Stimulated activated CD4-positive, alpha-beta T cell treated with anti-CD3 and anti-CD28 coated beads, Interleukin-4, amount 100 ng/mL, for 24 hours (primary cell): ENCODE measurements at places on chromosomes 12 and 14.

GRCh38 chr12:49161092-49161795 is 27.6 kb downstream of the TUBA1A start:
- no peak for DNase-seq

DNA sequence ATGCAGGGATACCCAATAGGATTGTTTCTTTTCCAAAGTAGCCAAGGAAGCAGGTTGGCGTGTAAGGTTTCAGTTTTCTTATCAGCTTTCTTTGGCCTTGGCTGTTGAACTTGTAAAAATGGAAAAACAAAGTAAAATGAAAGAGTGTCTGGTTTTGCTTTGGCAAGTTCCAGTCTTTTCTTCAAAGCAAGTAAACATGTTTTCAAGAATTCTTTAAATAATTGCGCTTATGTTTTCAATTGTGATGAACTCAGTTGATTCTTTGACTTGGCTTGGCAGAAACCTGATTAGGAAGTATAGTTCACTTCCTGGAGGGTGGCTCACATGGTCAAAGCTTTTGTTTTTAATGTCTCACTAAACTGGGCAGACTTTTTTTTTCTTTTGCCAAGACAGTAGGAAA is 112.2 kb upstream of the USP44 start:
- DNase-seq, result no peak

DNA sequence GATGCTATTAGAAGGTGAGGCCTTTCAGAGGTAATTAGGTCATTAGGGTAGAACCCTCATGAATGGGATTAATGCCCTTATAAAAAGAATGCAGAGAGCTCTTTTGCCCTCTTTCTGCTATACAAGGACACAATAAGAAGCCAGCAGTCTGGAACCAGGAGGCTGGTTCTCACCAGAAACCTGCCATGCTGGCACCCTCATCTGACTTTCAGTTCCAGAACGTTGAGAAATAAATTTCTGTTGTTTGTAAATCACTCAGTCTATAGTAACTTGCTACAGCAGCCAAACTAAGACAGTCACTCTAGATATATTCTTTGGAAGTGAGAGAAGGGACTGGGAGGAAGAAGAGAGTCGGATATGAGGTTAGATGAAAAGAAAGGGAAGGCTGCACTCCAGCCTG is 125.0 kb upstream of the MYF6 start:
- DNase-seq, result no peak

- no peak for DNase-seq
These were observed 44.7 kb downstream of the TCHP start for GRCh38 chr12:109944561-109945359.

- no peak for DNase-seq
These were observed 7.9 kb upstream of the ASIC1 start for GRCh38 chr12:50049254-50050118.

DNA sequence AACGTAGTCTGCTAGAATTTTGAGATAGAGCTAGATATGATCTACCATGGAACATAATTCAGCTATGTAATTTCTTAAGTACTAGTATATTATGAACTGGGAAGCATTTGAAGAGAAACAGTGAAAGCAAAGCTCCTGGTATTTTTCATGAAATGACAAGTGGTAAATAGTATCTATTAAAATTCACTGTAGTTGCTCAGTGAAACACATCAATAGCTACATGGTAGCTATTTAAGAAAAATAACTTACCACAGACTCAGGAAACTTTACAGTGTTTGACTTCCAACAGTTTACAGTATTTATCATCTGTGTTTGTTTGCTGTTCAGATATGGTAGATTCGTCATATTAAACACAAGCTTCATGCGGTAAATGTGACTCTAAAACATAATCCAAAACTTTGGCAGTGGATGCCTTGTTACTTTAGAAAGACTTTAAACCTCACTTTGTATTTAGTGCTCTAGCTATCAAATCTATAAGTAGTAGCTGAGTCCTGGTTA is 25.2 kb downstream of the WNK1 start:
- no peak for DNase-seq

GRCh38 chr14:89265234-89265633 is 151.8 kb downstream of the FOXN3 start:
- DNase-seq, result no peak

DNA sequence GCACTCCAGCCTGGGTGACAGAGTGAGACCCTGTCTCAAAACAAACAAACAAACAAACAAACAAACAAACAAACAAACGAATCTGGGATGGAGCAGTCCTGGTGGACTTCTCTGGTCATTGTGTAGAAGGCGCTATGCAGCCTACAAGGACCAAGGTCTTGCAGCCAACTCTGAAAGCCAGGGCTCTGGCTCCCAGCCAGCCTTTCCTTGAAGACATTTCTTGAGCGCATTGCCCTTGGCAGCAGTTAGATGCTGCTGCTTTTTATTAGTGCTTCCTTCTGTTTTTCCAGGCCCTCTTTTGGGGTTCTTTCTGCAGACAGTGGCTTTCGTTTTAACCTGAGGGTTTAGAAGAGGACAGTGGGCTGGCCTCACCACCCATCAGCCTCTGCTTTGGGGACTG is 20.2 kb downstream of the CCDC177 start:
- DNase-seq, result no peak

DNA sequence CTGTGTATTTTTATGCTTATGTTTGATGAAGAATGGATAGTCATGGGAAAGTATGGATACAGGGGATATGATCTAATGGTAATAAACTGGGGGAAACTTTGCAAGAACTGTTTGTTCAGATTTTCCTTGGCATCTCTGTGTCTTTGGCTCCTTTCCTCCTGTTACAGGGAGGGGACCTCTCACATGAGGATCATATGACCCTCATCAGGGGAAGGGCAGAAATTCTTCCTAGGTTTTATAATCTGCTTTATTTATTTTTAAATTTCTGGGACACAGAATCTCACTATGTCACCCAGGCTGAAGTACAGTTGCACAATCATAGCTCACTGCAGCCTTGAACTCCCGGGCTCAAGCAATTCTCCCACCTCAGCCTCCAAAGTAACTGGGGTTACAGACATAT is 526.5 kb downstream of the CCER1 start:
- DNase-seq, result no peak

- DNase-seq, result no peak
These were observed 16.3 kb downstream of the MUCL1 start for GRCh38 chr12:54870617-54871016.

DNA sequence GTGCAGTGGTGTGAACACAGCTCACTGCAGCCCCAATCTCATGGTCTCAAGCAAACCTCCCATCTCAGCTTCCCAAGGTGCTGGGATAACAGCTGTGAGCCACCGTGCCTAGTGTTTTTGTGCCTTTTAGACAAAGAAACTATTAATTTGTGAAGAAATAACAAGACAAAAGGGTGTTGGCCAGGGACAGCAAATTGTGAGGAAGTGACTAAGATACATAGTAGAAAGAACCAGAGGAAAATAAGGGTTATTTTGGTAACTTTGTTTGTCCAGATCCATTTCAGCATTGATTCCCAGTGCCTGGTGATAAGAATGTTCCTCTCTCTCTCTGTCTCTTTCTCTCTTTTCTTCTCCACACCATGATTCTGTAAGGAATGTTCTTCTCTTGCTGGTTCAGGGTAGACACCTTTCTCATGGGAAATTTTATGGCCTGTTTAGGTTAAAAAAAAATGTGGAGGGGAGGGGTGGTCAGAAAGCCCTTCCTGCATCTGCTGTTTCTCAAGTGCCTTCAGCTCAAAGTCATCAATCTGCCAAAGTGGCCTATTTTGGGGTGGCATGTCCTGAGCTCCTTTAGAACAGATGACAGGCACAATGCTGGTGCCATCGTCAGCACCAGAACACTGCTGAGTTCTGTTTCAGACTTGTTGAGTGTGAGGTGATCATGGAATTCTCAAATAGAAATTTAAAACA is 184.4 kb upstream of the EEA1 start:
- no peak for DNase-seq
